Activated effector memory CD4-positive, alpha-beta T cell treated with Interleukin-2 at 50 U/mL for 16 hours (primary cell): ENCODE measurements at places on chromosomes 13 and 19.

- DNase-seq: no peak
Measured at GRCh38 chr13:34152409-34152808, 334.5 kb downstream of the RFC3 start.

- DNase-seq: peak; percentile 79
Measured at GRCh38 chr13:51803422-51804294, at the start of gene DHRS12. Gene DHRS12, minus strand, starts transcription at chr13:51804163. Its CDS starts 4,504 bp downstream, at chr13:51799659.

- no peak for DNase-seq
Measured at GRCh38 chr19:19214159-19214490, 2.4 kb downstream of the NCAN start.

GRCh38 chr13:40399756-40400155, 266.7 kb downstream of the FOXO1 start:
- no peak for DNase-seq

- DNase-seq: no peak
Measured at GRCh38 chr13:73997964-73998363, 136.2 kb downstream of the KLF12 start.

GRCh38 chr19:52724701-52725514, 9.9 kb downstream of the ZNF611 start:
- no peak for DNase-seq

DNA sequence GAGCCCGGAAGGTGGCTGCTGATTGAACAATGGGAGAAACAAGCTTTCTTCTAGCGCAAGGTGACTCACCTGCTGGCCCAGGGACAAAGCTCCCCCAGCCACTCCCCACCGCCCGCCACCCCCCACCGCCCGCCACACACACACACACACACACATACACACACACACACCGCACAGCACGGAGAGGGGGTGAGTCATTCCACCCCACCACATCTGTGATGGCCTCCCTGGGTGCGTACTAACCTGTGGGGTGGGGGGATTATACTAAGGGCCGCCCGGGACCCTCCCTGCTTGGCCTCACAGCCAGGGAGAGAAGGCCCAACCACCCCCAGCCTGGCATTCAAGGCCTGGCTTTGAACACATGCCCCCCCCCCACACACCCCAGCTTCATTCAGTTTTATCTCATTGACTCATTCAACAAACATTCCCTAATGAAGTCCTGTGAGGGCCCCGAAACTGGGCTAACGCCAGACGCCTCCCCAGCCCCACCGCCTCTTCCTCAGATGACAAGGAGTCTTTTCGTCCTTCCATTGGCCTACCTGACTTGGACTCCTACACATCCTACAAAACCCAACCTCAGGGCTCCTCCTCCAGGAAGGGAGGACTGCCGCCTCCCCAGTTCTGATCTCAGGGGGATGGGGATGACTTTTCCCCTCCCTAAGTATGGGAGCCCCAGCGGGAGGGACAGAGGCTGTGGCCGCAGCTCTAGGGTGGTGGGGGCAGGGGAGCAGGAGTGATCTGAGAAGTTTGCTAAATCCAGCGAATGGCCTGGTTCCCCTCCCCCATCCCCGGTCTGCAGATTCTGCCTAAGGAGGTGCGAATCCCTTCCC, 5.8 kb upstream of the ONECUT3 start:
- DNase-seq: peak; percentile 31

GRCh38 chr19:335486-336066, 9.0 kb downstream of the MIER2 start:
- no peak for DNase-seq

DNA sequence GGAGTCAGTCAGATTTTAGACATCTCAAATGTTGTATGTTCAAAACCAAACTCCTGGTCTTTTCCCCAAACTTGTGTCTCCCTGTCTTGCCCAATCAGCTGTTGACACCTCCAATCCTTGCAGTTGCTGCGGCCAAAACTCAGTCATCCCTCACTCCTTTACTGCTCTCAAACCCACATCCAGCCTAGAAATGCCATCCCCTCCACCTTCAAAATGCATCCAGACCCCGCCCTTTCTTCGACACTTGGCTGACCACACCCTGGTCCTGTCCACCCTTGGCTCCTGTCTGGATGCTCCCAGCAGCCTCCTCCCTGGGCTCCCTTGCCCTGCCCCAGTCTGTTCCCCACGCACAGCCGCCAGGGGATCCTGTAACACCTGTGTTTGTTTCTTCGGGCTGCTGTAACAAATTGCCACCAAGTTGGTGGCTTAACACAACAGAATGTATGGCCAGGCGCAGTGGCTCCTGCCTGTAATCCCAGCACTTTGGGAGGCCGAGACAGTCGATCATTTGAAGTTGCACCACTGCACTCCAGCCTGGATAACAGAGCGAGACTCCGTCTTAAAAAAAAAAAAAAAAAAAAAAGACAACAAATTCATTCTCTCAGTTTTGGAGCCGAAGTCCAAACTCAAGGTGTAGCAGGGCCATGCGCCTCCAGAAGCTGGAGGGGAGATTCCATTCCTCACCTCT, 11.7 kb downstream of the PLD3 start:
- DNase-seq: no peak

- DNase-seq: no peak
Measured at GRCh38 chr13:62635161-62635560, 1219.5 kb upstream of the PCDH20 start.

GRCh38 chr13:74732736-74733385, 598.7 kb upstream of the KLF12 start:
- no peak for DNase-seq

DNA sequence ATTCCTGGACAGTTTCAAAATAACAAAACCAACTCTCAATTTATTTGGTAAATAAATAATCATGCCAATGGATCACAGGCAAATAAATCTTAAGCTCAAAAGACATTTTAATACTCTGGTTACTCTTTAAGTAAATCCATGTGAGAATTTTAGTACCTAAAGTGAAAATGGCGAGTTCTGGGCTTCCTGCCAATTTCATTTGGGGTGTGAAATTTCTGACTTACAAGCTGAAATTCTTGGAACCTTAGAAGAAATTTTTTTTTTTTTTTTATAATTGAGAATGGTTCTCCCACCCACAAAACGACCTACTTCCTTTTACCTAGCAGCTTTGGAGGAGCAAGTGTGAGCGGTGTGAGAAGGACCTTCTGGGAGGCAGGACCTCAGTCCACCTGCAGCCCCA, 354.5 kb upstream of the NBEA start:
- no peak for DNase-seq

DNA sequence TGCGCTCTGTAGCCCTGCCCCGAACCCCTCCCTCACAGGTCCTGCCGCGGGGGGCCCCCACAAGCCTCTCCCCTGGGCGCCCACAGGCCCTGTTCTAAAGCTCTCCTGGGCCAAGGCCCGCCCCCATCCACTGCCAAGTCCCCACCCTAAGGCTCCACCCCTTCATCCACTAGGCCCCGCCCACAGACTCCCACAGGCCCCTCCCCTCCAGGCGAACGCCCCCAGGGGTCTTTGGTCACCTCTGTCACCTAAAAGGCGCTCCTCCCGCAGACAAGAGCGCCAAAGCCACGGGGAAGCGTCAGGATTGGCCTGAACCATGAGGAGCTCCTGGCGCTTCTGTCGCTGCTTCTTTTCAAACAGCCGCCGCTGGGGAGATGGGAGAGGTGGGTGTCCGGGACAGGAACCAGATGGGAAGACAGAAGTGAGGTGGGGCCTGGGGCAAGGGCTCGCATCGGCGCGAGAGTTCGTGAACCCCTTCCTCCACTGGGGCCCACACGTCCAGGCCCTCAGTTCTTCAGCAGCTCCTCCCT, 2.3 kb downstream of the TULP2 start:
- no peak for DNase-seq

DNA sequence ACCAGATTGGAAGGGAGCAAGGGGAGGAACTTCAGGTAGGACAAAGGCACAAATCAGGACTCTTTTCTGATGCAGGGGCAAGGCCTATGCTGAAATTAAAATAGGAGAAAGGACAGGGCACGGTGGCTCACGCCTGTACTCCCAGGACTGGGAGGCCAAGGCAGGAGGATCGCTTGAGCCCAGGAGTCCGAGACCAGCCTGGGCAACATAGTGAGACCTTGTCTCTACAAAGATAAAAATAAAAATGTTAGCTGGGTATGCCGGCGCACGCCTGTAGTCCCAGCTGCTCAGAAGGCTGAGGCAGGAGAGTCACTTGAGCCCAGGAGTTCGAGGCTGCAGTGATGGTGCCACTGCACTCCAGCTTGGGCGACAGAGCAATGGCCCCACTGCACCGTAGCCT, 5.7 kb downstream of the SLC17A7 start:
- no peak for DNase-seq

DNA sequence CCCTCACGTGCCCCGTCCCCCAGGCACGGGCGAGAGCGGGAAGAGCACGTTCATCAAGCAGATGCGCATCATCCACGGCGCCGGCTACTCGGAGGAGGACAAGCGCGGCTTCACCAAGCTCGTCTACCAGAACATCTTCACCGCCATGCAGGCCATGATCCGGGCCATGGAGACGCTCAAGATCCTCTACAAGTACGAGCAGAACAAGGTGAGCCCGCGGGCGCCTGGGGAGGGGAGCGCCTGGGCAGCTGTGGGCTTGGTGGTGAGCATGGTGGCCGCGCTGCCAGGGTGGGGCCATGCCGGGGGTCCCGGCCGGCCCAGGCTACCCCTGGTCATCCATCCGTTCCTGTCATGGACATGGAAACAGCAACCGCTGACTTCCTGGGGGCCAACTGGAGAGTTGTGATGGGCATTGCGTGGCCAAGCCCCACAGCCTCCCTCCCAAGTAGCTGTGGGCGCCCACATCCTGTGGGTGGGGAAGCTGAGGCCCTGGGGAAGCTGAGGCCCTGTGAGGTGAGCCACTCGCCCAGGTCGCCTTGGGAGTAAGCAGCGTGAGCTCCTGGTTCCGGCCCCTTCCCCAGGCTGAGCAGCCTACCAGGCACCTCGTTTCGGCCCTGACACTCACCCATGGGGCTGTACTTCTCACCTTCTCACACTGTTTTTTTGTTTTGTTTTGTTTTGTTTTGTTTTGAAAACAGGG, 16.1 kb downstream of the GNA11 start:
- no peak for DNase-seq

DNA sequence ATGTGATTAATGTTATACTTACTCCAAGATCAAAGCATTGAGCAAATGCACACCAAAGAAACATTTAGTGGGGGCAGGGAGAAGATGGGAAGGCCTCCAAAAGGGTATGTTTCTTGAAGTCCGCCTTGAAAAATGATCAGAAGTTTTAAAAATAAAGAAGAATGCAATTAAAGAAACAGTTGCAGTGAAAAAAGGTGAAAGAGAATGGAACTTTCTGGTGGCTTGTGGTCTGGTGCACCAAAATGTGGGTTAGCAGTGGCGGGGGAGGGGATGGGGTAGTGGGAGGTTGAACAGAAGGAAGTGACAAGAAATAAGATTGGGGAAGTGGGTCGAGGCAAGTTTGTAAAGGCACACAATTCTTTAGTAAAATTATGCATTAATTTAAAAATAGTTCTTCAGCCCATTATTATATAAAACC, 2.5 kb downstream of the LCP1 start:
- peak; percentile 66 for DNase-seq

DNA sequence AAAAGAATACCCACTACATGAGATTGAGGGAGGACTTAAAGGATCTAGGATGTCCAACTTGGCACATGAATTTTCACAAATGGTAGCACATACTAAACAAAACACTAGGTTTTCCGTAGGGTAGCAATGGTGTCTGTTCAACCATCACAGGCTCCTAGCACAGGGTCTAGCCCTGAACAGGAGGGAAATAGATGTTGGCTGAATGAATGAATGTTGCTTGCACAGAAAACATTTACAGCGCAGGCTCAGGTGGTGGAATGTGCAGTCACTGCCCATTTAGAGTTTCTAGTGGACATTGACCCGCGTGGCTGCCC, 1.9 kb upstream of the MYCBP2 start:
- no peak for DNase-seq

GRCh38 chr13:51112771-51113170, 1.7 kb upstream of the C13orf42 start:
- DNase-seq: no peak
